A549 (cell line): ENCODE measurements at places on chromosomes 12 and 14.
A peak's percentile ranks its signal among the peaks of the same experiment; 100 is the strongest.

DNA sequence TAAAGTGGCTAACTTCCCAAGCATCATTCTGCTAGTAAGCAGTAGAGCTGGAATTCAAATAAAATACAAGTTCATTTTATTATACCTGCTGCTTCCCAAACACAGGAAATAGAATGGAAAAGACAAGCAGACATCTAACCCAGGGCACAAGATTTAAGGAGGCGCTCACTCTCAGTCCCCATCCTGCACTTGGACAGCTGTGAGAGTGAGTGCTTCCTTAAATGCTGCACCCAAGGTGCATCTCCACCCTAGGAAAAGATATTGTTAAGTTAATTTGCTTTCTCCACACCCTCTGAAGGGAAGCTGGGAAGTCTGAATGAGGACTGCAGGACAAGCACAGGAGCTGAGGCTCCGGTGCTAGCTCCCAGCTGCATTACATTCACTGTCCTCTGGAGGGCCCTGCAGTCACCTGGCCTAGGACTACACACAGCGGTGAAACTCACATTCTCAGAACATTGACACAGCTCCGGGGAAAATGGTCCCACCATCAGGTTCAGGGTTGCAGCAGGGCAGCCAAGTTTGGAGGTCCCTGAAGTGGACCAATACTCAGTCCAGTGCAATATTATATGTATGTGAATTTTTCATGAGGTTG is 14.2 kb downstream of the HEBP1 start:
- peak; percentile 58 for DNase-seq

DNA sequence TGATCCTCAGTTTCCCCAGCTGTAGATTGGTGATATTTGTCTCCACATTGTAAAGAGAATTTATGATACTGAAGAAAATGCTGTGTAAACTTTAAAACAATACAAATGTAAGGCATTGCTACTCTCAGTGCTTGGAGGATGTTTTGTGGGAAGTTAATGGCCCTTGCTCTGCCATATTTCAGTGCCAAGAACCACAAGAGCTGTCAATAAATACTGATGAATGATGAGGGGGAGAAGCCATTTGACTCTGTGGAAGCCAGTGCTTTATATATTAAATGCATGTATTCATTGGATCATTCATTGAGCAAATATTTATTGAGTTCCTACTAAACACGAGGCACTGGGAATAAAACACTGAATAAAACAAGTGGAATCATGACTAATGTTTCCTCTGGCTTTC is 30.8 kb downstream of the CACNA1C start:
- DNase-seq: no peak

GRCh38 chr12:4392223-4392742 is 12.8 kb upstream of the FGF23 start:
- DNase-seq: no peak

- DNase-seq: no peak
These were observed 6.0 kb downstream of the HMGA2 start for GRCh38 chr12:65830305-65830704.

GRCh38 chr14:20873370-20874177 is 17.6 kb upstream of the RNASE3 start:
- peak; percentile 33 for DNase-seq

DNA sequence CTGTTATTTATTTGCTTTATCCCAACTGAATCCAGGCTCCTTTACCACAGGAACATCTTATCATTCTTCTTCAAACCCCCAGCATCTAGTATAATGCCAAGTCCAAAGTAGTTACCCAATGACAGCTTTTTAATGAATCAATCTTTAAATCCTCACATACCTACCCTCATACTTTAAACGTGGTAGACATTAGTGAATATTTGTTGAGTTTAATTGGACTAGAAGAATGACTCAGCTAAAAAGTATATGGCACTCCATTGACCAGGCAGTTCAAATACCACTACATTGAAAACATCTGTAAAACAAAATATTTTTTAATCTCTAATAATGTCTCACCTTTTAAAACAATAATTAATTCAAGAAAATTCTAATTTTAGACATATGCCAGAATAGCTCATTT is 98.1 kb downstream of the ZFC3H1 start:
- no peak for DNase-seq

DNA sequence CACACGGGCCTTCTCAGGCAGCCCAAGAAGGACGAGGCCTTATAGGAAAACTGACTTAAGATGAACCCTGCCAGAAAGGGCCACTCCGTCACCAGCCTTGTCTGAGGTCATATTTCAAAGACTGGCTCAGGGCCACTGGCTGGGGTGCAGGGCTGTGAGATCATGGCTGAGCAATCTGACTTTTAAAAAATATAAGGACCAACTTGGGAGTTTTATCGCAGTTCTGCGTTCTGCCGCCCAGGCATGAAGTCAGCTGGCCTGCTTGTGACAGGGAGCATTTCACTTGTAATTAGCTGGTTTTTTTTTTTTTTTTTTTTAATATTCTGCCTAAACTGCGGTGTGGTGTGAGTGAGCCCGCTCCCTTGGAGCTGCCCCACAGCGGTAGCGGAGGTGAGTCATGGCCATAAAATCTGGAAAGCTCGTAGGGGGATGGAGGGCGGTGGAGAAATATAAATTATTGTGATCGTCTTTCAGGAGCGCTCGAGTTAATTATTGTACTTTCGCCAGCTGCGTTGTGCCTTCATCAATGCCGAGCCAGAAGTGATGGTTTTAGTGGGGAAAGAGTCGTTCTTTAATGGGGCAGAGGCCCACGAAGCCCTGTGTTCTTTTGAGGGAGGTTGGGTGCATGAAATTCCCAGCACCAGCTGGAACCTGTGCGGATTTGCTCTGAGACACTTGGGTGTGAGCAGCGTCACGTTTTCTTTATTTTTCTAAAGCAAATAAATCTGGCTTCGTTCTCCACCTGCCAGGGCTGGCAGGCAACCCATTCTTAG is 231.9 kb downstream of the C12orf75 start:
- DNase-seq: peak; percentile 72

DNA sequence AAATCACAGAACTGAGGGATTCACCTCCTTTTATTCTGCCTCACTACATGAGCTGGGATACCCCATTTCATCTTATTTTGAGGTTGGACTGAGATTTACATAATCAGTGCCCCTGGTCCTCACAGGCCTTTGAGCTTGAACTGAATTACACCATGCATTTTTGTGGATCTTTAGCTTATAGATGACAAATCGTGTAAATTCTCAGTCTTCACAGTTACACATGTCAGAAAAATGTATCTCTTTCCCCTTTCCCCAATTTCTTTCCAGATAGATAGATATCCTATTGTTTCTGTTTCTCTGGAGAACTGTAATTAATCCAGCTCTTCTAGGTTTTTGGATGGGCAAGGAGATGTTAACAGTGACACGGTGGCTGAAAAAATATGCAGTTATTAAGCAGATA is 1778.9 kb upstream of the SEL1L start:
- no peak for DNase-seq

DNA sequence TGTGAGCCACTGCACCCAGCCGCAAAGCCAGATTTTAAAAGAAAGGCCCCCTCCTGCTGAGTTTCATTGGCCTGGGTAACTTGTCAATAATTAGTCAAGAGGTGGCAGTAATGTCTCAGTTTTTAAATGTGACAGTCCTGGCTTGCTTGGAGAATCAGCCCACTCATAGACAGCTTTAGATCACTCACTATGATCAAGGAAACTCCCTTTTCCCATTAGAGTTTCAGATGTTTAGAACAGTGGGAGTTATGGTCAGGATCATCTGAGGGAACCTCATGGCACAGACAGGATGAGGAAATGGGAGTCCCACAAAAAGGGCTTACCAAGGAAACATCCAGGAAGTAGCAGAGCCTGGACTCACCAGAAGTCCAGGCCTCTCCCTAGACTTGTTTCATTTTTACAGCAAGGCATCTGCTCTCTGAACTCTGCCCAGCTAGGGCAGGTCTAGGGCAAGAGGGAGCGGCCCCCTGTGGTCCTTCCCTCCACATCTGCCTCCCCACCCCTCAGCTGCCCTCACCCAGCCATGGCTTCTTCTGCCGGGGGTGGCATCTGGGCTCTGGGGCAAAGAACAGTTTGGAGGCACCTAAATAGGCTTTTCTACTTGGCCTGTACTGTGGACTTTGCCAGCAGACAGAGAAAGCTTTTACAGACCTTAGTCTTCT is 11.2 kb downstream of the BCL2L14 start:
- peak; percentile 78 for DNase-seq

GRCh38 chr12:93727911-93728310 is 50.7 kb downstream of the CRADD start:
- DNase-seq: no peak

GRCh38 chr14:71705460-71705859 is 226.8 kb upstream of the RGS6 start:
- peak; percentile 11 for DNase-seq

GRCh38 chr14:104803912-104804410 is 3.1 kb downstream of the ZBTB42 start:
- DNase-seq: no peak

GRCh38 chr14:32934881-32935633 is 3.6 kb upstream of the NPAS3 start:
- DNase-seq: no peak

- DNase-seq: no peak
These were observed 210.8 kb upstream of the BTG1 start for GRCh38 chr12:92356425-92356824.

DNA sequence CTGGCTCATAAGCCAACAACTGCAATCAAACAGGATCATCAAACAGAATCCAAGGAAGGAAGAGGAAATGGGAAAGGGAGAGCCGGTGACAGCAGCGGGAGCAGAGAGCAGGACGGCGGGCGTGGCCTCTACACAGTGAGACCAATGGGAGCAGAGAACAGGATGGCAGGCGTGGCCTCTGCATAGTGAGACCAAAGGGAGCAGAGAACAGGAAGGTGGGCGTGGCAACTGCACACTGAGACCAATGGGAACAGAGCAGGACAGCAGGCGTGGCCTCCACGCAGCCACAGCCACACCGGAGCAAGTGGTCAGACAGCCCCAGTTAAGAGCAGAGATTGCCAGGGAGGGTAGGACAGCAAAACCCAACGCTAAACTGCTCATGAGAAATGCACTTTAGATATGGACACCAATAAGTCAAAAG is 16.4 kb downstream of the LRCOL1 start:
- DNase-seq: peak; percentile 92

GRCh38 chr14:55968741-55969140 is 149.5 kb upstream of the PELI2 start:
- DNase-seq: no peak

DNA sequence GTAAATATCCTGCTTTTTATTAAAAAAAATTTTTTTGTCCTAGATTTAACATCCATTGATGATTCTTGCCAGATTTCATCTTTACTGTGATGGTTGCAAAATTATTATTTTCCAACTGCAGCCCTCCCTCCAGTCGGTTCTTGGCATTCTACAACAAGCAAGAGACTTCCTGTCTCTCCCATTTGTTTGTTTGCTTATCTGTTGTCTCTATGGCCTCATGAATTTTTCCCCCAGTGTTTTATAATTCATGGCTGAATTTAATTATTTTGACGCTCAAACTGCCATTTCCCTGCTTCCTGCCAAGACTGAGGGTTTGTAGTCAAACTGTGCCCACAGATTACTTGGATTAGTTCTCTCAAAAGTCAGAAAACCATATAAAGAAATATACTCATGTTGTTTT is 25.9 kb downstream of the CGRRF1 start:
- DNase-seq: no peak

DNA sequence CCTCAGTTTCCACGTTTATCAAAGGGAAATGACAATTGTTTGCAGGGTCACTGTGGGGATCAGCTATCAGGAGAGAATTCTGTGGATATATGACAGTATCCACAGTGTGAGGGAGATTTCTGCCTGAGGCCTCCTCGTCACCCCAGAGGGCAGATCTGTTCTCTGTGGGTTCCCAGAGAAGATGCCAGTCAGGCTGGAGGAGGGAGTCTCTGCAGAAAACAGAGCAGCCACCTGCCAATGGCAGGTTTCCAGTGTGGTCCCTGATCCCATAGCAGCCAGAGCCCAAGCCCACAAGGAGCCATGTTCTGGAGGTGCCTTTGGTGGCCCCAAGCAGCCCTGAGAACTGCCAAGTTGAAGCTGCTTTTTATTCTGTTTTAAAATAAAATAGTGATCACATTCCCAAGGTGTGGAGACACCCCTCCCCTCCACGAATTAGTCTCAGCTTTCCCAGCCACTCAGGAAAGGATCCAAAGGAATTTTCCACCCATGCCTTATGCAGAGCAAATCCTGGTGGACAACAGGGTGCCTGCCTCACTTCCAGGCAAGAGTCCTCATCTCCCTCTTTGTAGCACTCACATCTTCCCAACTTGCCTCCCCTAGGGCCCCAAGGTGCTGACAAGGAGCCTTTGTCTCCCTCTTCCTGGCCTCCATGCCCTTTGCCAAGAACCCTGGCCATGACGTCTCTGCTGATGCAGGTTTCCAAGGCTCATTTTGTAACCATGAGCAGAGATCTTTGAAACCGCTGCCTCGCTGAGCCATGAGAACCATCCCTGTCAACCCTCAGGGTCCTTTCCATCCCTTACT is 20.4 kb downstream of the CMKLR1 start:
- DNase-seq: no peak

DNA sequence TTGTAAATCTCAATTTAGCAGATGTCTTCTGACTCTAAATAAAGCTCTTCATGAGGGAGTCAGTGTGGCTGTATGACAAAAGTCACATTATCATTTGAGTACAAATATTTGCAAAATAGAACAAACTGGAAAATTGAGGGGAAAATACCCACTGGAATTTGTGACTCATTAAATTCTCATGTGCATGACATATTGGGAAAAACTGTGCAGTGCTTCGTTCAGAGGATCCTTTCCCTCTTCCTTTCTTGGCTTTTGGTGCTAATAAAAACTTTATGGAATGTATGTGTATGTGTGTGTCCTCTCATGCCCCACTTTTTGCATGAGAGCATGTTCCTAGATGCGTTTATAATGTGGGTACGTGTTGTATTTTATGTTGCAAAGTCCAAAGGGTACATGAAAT is 267.8 kb downstream of the KTN1 start:
- no peak for DNase-seq

- no peak for DNase-seq
These were observed 52.4 kb downstream of the BCL2L14 start for GRCh38 chr12:12123036-12123604.

- DNase-seq: no peak
These were observed 613 bp downstream of the RECQL start for GRCh38 chr12:21500786-21501257.

- DNase-seq: no peak
These were observed 531.6 kb downstream of the VRK1 start for GRCh38 chr14:97328743-97329142.

GRCh38 chr12:122161682-122162081 is 12.3 kb downstream of the IL31 start:
- no peak for DNase-seq
